T follicular helper cell (primary cell): ENCODE measurements at places on chromosomes 2 and 18.

GRCh38 chr18:51867767-51868166, 472.2 kb upstream of the DCC start:
- DNase-seq = no peak

DNA sequence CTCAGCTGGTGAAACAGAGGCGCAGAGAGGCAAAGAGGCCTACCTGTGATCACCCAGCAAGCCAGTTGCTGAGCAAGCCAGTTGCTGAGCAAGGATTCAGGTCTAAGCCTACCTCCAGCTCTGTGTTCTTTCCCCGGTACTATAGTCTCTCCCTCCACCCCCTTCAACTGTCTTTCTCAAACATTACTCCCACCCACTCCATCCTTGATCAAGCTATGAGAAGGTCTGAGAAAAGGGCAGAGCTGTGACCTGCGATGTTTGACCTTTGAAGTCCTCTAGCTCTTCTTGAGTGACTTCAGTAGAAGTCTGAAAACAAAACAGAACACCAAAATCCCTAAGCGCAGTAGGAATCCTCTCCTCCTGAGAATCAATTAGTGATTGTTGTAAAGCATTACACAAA, 665.2 kb upstream of the ID2 start:
- no peak for DNase-seq

GRCh38 chr2:136008205-136008865, 22.9 kb upstream of the DARS1 start:
- no peak for DNase-seq

DNA sequence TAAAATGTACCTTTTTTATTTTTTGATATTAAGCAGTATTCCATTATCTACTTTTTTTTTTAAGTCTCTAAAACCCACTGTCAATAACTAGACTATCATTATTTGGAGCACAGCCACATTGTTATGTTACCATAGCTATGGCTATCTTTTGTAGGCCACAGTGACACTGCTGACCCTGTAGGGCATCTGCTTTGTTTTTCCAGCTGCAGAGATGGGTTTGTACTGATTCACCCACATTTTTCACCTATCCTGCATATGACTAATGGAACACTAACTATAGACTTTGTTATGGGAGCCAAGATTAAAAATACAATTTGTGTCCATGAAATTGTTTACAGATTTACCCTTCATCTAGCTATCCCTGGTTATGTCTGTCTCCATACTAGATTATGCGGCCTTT, 21.6 kb upstream of the OTX1 start:
- DNase-seq = no peak
